Esophagus muscularis mucosa (tissue), 4 donors: ENCODE measurements at places on chromosomes 13 and 19.

DNA sequence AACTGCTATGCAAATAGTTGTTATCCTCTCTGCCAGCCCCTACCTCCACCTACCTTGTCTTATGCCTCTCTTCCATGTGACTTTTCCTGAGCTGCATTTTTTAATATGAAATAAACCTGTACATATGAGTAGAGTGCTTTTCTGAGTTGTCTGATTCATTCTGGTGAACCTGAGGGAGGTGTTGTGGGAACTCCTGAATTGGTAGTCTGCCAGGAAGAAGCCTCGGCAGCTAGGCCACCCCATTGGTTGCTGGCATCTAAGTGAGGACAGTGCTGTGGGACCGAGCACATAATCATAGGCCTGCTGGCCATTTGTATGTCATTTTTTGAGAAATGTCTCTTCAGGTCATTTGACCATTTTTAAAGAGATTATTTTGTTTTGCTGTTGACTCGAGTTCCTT, 1146.8 kb downstream of the UQCRFS1 start:
- no peak for DNase-seq

GRCh38 chr19:40827386-40828247, 22.6 kb downstream of the CYP2A6 start:
- DNase-seq: no peak

- DNase-seq: no peak
These were observed 186.2 kb upstream of the GPR12 start for GRCh38 chr13:26946684-26947343.

DNA sequence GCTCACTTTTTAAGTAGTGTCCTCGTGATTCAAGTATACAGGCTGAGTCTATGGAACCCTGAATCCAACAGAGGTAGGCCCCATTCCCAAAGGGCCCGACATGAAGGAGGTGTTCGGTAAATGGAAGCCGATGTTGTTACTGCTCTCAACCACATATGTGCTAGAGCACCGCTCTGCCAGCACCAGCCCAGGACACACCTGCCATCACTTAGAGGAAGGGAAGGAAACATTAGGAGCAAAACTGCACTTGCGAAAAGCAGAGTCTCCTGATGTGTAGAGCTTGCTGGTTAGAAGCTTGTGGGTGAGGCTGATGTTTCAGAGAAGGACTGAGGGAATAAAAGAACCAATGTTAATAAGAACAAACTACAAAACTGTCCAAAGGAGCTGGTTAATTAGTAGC, 9.4 kb upstream of the CCDC97 start:
- DNase-seq: no peak

DNA sequence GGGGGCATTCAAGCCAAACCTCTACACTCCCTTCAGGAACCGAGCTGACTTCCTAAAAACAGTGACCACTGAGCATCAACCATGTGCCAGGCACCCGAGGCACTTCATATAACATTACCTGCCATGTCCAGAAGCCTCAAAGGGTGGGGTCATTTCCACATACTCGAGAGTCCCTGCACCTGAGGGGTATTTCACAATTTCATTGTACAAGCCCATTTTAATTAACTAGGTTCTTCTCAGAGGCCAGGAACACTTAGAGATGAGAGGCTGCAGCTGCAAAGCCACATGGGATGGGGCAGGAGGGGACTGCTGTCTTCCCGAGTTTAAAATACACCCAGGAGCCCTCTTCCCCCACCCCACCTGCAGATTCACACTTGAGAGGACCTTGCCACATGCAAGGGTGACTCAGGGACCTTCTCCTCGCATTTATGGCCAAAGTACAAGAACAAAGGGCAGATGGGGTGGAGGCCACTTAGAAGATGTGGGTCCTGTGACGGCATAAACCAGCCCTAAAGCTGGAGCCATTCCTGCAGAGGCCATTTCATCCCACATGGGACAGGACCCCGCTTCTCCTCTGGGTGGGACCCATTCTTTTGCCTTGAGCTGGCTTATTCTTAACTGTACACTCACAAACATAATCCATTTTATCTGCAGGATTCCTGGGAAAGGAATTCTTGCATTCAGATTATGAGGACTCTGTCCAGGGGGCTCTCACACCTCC, 43.9 kb downstream of the RAB20 start:
- no peak for DNase-seq

- no peak for DNase-seq
These were observed 290.5 kb downstream of the NDFIP2 start for GRCh38 chr13:79771493-79771892.

DNA sequence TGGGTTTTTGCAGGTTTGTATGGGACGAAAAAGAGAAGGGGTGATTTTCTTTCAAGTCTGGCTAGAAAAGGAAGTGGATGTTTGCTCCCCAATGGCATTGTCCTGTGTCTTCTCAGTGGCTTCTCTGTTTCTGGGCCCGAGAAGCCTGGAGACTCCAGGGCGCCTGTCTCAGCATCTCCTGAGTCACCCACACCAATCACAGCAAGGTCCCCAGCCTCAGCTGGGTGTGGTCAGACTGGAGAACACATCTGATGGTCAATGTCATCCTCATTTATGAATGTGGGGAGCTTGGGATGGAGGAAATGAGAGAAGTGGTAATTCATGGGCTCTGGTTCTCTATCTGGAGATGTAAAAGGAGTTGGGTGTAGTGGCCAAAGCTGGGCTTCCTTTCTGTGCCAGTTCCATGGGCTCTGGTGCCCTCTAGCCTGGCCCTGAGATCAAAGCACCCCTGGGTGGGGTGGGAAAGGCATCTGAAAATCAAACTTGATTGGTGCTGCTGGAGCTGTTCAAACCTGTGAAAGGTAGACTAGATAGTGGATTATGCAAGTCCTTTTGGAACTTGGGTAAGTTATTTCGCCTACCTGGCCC, 13.4 kb downstream of the RASL11A start:
- no peak for DNase-seq

DNA sequence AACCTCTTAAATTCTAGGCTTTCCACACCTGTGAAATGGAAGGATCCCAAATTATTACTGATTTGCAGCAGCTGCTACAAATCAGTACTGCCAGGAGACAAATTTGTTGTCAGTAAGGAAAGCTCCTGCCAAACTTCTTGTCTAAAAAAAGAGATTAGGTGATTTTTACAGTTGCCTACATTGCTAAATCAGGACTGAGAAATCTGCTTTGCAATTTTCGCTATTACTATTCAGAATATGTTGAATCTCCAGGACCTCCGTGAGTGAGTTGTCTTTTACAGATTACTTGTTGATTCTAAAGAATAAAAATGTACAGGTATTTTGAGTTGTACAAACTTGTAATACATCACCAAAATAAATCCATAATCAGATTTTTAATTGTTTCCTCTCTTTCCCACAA, 1815.9 kb downstream of the PCDH9 start:
- DNase-seq: no peak

DNA sequence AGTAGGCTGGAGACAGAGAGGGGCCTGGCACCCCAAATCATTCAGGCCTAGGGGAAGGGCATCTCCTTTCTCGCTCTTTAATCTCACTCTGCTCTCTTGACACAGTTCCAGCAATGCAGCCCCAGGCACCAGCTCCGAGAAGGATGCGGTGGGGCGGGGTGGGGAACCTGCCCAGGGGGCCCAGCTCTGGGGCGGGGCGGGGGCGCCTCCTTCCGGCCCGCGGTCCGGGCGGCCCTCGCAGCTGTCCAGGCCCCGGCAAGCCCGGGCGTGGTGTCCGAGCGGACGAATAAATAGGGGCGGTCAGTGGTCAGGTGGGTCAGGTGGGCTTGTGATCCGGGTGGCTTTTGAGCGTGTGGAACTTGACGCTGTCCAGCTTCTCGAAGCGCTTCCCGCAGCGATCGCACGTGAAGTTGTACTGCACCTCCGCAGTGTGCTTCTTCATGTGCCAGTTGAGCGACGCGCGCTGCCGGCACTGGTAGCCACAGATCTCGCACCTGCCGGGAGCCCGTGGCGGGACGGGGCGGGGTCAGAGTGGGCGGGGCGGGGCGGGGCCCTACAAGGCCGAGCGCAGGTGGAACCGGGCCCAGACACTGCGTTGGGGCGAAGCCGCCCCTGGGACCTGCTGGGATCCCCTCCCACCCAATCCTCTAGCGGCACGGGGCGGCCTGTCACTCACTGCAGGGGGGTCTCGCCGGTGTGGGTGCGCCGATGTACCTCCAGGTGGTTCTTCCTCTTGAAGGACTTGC, 2.7 kb upstream of the ELAVL3 start:
- DNase-seq: no peak
